Liver (tissue), 10 donors: ENCODE measurements at places on chromosomes 7 and 10. TPM values are rescaled to one million over a fixed set of nuclear protein-coding genes. Genes with fewer than 3 reads are reported as not detected.

MBLAC1 gene
- total RNA-seq: 1.4 TPM

PNLIPRP1 gene
- total RNA-seq: not detected

FRMD4A gene
- 34.3 TPM for total RNA-seq

CABCOCO1 gene
- 0.09 TPM for total RNA-seq

GNAI1 gene
- total RNA-seq: 22.5 TPM

HABP2 gene
- total RNA-seq: 247 TPM

TET1 gene
- 2.1 TPM for total RNA-seq

ZCWPW1 gene
- total RNA-seq: 1.4 TPM

ZNF853 gene
- 0.67 TPM for total RNA-seq

FRMPD2 gene
- total RNA-seq: 0.28 TPM

TWIST1 gene
- 0.19 TPM for total RNA-seq

TUBAL3 gene
- total RNA-seq: 0.75 TPM

- H3K27ac ChIP-seq: no peak overlapping the region
- no peak for DNase-seq
- H3K4me1 ChIP-seq: no peaks in the 10 kb centered on the region
- no peak overlapping the region for H3K4me3 ChIP-seq
- H3K36me3 ChIP-seq: no peaks in the 10 kb centered on the region
Measured at GRCh38 chr10:53260213-53260612, 487.6 kb upstream of the MBL2 start.

DNA sequence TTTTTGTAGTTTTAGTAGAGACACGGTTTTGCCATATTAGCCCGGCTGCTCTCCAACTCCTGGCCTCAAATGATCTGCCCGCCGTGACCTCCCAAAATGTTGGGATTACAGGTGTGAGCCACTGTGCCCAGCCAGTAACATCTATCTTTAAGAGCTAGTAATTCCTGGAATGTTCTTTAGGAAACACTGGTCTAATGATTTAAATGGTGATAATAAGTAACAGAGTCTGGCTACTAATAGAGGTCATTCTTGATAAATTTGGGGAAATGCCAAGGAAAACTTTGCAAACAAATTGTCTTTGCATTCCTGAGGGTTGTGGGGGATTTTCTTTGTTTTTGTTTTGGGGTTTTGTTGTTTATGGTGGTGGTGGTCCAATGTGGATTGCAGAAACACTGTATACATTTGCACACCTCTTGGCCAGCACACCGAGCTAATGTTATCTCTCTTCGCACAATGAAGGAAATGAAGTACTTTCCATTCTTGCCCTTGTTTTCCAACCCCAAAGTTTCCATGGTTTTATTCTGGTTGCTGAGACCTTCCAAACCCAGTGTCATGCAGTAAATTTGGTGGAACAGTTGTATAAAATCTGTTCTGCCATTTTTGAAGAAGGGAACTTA lies 51.3 kb upstream of the WIPF3 start:
- H3K27me3 ChIP-seq: no peaks in the 10 kb centered on the region
- no peaks in the 10 kb centered on the region for H3K4me1 ChIP-seq
- no peak overlapping the region for H3K27ac ChIP-seq
- H3K36me3 ChIP-seq: no peaks in the 10 kb centered on the region
- no peak for DNase-seq
- no peak overlapping the region for H3K4me3 ChIP-seq

GRCh38 chr10:121133901-121134300 lies 282.7 kb downstream of the WDR11 start:
- H3K27me3 ChIP-seq: no peaks in the 10 kb centered on the region
- H3K4me1 ChIP-seq: no peaks in the 10 kb centered on the region
- no peak overlapping the region for H3K27ac ChIP-seq
- H3K36me3 ChIP-seq: no peaks in the 10 kb centered on the region
- DNase-seq: no peak
- H3K4me3 ChIP-seq: no peak overlapping the region

DNA sequence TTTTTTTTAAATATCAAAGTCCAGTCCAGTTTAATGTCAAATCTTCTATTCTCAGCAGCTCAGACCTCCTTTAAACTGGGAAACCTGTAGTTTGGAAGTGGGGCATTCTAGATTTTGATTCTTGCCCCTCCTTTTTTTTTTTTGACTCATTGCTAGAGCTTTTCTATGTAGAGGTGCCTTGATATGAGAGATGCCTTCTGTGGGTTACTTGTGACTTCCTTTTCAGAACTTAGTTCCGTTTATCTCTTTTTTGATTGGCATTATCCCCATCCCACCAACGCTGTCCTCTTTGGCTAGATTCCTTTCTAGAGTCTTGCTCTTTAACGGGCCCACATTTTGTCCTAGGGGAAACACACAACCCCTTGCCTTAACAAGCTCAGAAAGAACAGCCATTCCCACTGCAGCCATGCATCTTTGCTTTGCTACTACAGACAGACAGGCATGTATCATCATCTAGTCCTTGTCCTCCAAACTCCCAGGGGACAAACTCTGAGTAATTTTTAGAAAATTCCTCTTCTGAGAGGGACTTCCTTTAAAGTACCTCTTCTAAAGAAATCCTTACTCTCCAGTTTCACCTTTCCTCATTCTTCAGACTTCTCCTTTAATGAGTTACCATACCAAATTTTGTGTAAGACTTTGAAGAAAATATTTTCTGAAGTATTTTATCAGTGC lies 153.6 kb downstream of the PHF14 start:
- H3K27ac ChIP-seq: no peak overlapping the region
- H3K4me3 ChIP-seq: no peak overlapping the region

DNA sequence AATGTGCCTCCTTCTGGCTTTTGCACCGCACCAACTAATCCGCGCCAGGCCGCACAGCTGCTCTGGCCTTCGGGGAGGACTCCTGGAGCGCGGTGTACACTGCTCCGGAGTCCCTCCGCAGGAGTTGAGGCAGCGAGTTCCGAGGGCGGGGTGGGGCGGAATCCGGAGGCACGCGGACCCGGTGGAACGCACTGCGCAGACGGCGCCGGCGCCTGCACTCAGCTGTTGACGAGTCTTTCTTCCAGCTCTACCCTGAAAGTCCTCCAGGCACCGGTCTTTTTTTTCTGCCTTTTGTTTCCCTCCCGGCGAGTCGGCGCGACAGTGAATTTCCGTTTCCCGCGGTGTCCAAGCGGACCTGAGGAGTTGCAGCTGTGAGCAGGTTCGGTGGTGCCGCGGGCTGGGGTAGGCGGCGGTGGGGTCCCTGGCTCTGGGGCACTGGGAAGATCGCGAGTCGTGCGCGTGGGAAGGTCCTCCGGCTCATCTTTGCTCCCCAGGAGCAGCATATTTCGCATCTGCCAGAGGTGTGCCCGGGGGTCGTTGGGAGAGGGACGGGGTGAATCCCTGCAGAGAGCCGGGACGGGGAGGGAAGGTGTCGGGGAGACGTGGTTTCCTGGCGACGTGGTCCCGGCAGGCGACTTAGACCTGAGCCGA lies 44.1 kb downstream of the SFTPD start:
- no peak for DNase-seq
- H3K4me1 ChIP-seq: no peaks in the 10 kb centered on the region
- H3K36me3 ChIP-seq: no peaks in the 10 kb centered on the region
- no peaks in the 10 kb centered on the region for H3K27me3 ChIP-seq

DNA sequence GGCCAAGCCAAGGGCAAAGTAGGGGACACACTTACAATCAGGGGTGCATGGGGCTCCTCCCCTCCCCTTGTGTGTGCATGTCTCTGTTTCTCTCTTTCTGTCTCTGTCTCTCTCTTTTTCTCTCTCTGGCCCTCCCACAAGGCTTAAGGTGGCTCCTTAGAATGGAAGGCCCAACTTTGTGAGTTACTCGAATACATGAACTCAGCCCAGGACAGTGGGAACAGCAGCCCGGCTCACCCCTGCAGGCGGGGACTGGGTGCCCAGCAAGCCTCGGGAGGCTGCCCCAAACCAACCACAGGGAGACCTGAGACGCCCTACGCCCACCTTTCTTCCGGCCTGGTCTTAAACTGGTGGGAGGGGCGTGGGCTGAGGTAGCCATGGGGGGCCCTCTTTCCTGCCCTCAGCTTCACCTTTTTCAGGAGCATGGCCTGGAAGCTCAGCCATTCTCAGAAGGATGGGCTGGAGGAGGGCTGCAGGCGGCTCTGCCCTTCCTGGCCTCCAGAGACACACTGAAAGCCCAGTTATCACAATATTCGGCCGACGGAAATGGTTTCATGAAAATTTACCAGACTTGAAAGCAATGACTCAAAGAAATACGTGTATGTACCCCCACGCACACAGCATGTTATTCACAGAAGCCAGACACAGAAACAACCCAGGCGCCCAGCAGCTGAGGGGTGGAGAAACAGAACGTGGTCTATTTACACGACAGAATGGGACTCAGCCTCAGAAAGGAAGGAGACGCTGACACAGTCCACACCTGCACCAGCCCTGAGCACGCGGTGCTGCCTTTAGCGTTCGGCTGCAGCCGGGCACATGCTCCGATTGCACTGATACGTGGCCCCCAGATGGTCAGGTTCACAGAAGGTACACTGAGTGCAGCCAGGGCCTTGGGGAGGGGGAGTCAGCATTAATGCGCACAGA lies 229.5 kb downstream of the PTPRN2 start:
- no peaks in the 10 kb centered on the region for H3K27me3 ChIP-seq
- H3K4me3 ChIP-seq: no peak overlapping the region
- H3K27ac ChIP-seq: no peak overlapping the region
- H3K36me3 ChIP-seq: no peaks in the 10 kb centered on the region
- H3K4me1 ChIP-seq: no peaks in the 10 kb centered on the region

DNA sequence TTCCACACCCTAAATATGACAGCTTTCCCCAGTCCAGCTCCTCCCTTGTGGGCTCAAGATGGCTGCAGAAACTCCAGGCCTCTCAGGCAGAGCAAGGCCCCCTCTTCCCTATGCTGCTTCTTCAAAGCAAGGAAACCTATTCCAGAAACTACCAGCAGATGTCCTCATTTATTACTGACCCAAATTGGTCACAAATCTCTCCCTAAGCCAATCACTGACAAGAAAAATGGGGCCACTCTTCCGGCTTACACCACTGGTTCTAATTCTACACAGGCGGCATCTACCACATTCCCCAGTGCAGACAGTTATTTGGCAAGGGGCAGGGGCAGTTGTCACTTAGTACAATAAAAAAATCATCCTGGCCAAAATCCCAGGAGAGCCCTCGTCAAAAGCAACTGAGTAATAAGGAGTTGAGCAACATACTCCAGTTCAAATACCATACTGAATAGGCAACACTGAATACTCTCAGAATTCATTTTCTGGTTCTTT lies 150.4 kb downstream of the SFMBT2 start:
- H3K4me1 ChIP-seq: no peaks in the 10 kb centered on the region
- H3K4me3 ChIP-seq: no peak overlapping the region
- H3K27me3 ChIP-seq: no peaks in the 10 kb centered on the region
- H3K27ac ChIP-seq: no peak overlapping the region
- H3K36me3 ChIP-seq: no peaks in the 10 kb centered on the region

- no peaks in the 10 kb centered on the region for H3K36me3 ChIP-seq
- no peak overlapping the region for H3K27ac ChIP-seq
- DNase-seq: no peak
Measured at GRCh38 chr10:101617102-101617823, 29.1 kb downstream of the DPCD start.

DNA sequence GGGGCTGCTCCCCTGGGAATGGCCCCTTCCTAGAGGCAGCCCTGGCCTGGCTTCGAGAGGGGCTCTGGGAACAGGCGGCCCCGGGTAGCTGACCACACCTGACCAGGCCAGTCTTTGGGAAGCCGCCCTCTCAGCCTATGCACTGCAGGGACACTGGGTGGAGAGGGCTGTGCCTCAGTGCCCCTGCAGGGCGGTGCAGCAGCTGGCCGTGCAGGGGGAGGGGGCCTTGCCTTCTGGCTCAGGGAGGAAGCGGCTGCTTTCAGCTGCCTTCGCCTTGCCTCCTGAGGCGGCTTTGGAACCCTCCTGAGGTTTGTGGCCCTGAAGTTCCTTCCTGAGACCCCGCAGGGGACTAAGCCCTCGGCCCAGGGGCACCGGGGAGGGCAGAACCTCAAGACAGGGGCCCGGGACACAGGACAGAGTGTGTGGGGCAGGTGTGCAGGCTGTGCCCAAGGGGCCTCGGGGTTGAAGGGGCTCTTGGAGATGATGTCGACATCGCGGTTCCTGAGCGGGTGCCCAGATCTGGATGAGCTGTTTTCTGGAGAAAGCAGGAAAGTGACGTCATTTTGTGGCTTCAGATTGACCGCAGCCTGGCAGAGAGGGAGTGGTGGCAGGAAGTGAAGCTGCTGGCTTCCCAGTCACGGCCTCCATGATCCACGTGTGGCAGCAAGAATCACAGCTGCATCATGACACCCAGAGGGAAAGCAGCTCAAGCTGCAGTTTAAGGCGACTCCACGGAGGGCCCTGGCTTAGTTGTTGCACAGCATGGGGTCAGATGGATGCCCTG lies 17.7 kb downstream of the ADAM8 start:
- H3K27ac ChIP-seq: no peak overlapping the region
- no peak for DNase-seq
- H3K36me3 ChIP-seq: peaks cover 2% of the 10 kb centered on the region
- peaks cover 5% of the 10 kb centered on the region for H3K4me1 ChIP-seq
- H3K27me3 ChIP-seq: no peaks in the 10 kb centered on the region

DNA sequence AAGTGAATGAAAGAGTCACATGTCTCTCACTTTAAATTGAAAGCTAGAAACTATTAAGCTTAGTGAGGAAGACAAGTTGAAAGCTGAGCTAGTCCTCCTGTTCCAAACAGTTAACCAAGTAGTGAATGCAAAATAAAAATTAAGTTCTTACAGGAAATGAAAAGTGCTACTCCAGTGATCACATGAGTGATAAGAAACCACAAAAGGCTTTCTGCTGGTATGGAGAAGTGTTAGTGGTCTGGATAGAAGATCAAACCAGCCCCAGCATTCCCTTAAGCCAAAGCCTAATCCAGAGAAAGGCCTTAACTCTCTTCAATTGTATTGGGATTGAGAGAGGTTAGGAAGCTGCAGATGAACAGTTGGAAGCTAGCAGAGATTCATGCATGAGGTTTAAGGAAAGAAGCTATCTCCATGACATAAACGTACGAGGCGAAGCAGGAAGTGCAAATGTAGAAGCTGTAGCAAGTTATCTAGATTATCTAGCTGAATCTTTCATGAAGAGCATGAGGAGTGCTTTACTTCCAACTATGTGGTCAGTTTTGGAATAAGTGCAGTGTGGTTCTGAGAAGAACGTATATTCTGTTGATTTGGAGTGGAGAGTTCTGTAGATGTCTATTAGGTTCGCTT lies 261.6 kb downstream of the MDFIC start:
- H3K4me1 ChIP-seq: no peaks in the 10 kb centered on the region
- H3K27me3 ChIP-seq: no peaks in the 10 kb centered on the region
- no peak for DNase-seq
- H3K4me3 ChIP-seq: no peak overlapping the region

DNA sequence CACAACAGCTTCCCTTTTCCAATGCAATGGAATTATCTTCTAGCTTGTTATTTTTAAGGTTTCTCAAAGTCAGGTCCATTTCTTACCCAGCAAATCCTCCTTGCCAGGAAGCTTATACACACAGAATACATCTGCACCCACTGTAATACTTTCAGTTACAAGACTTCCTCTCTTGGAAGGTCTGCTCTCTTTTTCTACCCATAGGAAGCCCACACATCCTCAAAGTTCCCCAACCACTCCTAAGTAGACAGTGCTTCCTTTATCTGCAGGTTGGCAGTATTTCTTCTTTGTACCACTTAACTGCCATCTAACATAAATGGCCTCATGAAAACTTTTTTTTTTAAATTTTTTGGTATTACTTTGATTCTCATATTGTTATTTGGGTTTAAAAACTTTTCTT lies 155.6 kb downstream of the TAX1BP1 start:
- no peaks in the 10 kb centered on the region for H3K27me3 ChIP-seq
- no peaks in the 10 kb centered on the region for H3K36me3 ChIP-seq
- peaks cover 13% of the 10 kb centered on the region for H3K4me1 ChIP-seq
